Fibroblast of skin of left quadriceps (primary cell): ENCODE measurements at places on chromosomes 2 and 18.

GRCh38 chr2:3408781-3409180 is 29.3 kb downstream of the TRAPPC12 start:
- DNase-seq: no peak

GRCh38 chr2:101232770-101233169 is 19.9 kb upstream of the CNOT11 start:
- no peak for DNase-seq

DNA sequence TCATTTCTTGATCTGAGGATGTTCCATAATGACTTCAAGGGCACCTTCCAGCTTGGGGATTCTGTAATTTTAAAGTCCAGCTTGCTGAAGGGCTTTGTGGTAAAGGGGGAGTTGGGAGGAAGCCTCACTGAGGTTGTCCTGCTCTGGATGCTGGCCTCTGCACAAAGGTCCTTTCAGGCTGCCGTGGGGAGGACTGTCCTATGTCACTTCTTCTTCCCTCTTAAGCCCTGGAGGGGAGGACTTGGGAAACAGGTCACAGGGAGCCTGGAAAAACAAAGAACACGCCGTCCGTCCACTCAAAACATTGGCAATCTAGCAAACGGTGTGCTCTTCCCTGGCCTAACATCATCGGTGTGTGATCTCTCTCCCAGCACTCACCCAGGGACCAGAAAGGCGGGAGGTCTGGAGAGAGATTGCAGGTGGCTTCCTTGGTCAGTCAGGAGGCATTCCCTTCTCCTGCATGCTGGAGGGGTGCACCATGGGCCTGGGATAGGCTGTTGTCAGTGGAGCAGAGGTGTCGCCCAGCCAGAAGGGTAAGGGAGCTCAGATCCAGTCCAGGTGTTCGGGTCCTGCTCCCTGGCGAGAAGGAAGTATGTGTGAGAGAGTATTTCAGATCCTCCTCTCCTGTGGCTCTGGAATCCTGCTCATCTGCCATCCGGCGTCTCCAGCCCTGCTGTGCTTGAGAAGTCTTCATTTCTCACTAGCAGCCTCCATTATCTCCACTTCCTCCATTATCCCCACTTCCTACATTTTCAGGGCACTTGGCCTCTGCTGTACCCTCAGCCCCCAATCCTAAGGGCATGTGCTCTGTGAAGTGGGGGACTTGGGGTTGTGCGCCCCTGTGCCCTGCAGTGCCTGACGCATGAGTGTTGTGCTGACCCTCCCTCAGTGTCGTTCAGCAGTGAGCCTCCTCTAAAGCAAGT is 20.1 kb downstream of the ASAP2 start:
- DNase-seq: no peak

- no peak for DNase-seq
Measured at GRCh38 chr2:166439078-166439477, 55.0 kb downstream of the SCN7A start.

- DNase-seq: no peak
Measured at GRCh38 chr2:98050070-98050469, 36.9 kb upstream of the VWA3B start.

DNA sequence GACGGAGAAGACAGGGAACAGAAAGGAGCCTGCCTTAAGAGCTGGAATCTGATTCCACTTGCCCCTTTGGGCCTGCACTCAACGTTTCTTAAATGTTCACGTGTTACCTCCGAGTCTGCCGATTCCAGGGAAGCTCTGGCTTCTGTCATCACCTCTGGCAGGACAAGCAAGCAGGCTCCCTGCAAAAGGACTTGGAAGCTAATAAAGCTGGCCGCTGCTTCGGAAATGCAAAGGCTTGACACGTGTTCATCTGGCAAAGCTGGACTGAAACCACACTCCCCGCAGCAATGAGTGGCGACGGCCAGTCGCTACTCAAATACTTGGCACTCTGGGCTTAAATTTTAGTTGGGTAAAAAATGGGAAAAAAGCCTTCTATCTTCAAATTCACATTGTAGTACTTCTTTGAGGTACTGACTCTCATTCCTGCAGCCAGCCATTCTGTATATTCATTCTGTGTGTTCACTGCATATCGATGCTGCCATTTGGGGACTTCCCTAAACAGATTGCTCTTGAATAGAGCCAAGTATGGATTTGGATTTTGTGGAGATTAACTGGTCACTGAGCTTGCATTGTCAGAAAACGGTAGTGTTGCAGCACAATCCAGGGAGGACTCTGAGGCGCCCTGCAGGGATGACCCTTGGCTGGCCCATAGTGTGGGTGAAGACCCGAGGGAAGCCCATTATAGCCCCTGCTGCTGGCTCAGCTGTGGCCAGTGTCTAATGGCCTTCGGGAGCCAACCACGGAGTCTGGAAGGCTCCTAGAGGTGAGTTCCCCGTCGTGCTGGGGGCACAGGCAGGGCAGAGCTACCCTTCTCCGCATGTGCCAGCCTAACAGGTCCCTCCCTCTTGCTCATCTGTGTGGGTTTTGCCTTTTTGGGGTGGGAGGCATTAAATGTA is 231.5 kb downstream of the PRKCE start:
- DNase-seq: peak; percentile 55

DNA sequence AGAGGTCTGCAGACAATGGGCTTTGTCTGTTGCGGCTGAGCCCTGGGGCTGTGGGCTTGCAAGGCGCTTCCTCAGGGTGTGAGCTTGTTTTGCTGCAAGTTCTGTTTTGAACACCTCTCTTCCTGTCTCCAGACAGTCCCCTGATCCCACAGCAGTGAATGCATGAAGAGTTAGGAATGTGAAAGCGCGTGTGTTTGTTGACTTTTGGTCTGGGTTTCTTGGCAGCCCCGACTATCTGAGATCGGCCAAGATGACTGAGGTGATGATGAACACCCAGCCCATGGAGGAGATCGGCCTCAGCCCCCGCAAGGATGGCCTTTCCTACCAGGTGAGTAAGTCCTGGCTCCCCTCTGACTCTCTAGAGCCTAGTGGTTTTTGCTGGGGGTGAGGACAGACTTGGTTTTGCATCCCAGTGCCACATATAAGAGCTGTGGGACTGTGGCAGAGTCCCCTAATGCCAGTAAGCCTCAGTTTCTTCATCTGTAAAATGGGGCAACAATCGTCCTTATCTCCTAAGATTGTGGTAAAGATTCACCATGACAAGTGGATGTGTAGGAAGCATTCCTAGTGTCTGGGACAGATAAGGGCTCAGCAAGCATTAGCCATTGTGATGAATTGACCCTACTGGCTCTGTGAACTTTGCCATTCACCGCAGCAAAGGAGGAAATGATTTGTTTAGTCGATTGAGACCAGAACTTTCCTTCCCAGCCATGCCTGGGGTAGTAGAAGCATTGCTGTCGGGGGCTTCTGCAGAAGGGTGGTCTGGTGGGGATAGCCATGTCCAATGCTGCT is 3.0 kb downstream of the LBH start:
- DNase-seq: peak; percentile 50

GRCh38 chr2:100544911-100545596 is 17.7 kb upstream of the PDCL3 start:
- no peak for DNase-seq

DNA sequence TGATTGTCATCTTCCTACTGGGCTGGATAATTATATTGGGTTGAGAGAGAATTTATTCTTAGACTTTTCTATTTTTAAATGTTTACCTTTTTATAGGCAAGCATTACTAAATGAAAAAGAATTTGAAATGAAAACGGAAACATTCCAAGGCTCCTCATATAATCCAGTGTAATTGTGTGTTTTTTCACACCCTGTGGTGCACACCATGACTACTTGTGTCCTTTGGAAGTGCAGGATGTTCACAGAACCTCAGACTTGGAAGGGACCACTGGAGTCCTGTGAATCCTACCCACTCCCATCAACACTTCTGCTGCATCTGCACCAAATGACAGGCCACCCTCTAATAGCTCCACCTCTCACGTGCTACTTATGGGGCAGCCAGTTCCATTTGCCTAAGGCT is 48.0 kb downstream of the NAT8 start:
- DNase-seq: no peak

DNA sequence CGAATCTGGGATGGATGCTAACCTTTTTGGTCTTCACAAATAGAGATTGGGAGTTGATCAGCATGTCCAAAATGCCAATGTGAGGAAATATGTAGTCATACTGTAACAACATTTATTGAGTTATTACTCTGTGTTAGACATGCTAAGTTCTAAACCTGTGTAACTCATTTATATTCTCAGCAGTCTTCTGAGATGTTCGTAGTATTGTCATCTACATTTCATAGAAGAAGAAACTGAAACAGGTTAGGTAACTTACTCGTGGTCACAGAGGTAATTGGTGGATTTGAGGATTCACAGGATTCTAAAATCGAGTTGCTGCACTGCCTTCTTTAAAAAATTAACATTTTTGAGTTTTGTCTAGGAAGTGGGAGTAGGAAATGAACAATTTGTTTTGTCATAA is 162.1 kb downstream of the UBE2E3 start:
- DNase-seq: no peak

DNA sequence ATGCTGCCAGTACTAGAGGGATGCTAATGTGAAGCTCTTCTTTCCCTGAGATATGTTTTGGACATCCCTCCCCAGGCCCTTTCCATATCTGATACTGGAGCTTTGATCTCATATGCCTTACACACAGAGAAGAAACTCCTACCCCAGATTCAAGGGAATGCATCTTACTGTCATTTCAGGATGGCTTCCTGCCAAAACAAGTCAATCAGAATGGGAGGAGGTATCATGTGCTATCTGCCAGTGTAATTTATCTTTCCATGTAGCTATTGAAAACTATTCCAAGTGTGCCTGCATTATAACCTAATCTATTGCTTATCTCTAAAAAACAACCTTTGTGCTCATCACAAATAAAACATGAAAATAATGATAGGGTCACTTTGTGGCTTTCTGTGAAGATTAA is 269.9 kb upstream of the SETBP1 start:
- no peak for DNase-seq

DNA sequence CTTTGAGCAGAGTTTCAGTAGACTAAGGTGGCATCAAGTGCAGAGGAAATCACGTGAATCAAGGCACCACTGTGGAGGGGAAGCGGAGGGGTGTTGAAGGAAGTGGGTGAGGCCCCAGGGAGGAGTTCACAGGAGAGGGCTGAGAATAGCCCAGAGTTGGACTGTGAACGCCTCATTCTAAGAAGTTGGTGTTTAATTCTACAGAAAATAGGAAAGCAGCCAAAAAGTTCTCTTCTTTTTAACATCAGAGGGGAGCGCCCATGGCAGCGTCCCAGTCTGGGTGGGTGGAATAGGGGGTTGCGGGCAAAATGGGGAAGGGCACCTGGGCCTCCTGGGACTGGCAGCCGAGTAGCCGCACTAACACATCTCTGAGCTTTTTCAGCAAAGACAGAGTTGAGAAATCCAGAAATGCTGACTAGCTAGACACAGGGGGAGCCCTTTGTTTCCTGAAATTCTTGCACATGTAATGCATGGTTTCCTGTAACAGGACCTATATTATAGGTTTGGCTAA is 97.0 kb downstream of the NEB start:
- DNase-seq: no peak

DNA sequence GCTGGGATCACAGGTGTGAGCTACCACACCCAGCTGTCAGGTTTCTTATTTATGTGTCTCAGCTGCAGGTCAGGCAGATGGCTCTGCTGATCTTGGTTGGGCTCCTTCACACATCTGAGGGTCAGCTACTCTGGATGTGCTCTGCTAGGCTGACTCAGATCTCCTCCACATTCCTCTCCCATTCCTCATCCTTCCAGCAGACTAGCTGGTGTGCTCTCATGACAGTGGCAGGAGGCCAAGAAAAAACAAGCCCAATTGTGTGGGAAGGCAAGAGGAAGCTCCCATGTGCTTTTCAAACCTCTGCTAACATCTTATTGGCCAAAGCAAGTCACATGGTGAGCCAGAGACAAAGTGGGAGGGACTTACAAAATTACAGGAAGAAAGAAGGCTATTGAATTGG is 11.7 kb upstream of the MSH6 start:
- peak; percentile 40 for DNase-seq

- no peak for DNase-seq
Measured at GRCh38 chr2:105082107-105082506, 44.2 kb downstream of the MRPS9 start.

DNA sequence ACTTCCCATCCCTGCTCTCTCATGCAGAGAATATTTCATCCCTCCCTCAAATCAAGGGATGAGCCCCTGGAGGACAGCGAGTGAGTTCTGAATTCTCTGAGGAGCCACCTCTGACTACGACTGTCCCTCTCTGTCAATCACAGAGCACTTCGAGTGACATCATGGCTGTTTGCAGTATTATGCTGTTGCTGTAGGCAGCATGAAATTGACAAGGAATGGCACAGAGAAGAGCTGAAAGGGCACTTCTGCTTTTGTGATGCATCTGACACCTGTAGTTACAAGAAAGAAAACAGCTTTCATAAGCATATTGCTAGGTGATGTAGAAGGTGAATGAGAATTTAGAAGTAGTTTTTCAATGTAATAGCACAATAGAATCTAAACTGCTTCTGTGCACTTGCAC is 166.9 kb downstream of the ARHGAP15 start:
- no peak for DNase-seq

DNA sequence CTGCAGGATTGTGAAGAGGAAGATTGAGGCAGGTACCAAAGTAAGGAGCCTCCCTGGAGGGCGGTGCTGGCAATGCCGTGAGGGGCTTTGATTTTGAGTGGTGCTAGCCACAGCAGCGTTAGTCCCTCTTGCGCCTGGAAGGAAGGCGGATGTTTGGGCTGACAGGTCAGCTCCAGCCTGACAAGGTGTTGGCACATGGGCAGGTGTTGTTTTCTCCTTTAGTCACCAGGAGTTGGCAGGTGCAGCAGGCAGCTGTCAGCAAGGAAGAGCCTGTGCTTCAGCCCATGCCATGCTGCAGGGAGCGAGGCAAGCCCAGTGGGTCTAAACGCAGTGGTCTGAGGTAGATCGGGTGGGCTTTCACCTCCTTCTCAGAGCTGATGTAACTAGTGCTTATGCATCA is 8.5 kb downstream of the SEC11C start:
- no peak for DNase-seq

GRCh38 chr2:54053830-54054229 is 61.6 kb upstream of the ACYP2 start:
- no peak for DNase-seq

- no peak for DNase-seq
Measured at GRCh38 chr18:25243754-25244153, 108.2 kb downstream of the ZNF521 start.

GRCh38 chr18:76432970-76433767 is 61.9 kb downstream of the ZNF516 start:
- no peak for DNase-seq

GRCh38 chr2:53104263-53104662 is 663.3 kb upstream of the CHAC2 start:
- DNase-seq: peak; percentile 33

DNA sequence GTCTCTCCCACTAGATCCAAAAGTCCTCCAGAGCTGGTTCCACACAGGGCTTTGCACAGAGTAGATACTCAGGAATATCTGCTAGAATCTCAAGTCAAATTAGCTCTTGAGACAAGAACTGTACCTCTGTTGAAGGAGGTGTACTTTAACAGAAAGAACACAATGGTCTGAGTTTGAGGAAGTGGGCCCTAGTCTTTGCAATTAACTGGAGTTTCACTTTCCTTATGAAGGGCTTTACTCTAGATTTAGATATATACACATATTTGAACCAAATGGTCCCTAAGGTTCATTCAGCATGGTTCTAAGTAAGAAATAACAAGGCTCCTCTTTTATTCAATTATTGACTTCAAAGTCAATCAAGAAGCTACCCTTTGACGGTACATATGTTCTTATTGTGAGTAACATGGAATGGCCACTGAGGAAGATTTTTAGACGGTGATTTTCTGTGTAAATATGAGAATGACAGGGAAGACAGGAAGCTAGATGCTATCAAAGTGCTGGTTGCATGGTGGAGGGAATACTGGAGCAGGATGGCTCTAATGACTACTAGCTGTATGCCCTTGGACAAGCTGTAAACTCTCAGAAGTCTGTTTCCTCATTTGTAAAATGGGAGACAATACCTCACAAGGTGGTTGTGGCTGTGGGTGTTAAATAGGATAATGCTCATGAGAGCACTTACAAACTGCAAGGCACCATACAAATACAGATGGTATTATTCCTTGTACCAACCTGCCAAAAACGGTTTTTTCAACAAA is 73.5 kb upstream of the SERTAD2 start:
- DNase-seq: no peak
